Spinal cord (tissue), 10 donors: ENCODE measurements at places on chromosomes 13 and 19.
A peak's percentile ranks its signal among the peaks of the same experiment; 100 is the strongest.

DNA sequence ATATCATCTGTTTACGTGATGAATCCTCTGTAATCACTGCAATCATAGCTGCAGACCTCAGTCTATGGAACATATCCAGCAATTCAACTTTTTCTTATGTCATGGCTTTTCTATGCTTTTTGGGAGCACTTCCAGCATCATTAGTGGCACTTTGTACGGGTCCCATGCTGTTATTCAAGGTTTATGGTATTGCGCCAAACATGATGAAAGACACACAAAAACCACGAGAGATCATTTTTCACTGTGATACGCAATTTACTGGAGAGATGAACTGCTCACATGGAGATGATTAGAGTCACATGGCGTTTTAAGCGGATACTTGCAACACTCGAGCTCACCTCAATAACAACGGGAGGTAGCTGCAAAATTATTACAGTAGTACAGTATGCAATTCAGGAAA lies 2101.7 kb upstream of the PCDH20 start:
- peak; percentile 5 for DNase-seq

DNA sequence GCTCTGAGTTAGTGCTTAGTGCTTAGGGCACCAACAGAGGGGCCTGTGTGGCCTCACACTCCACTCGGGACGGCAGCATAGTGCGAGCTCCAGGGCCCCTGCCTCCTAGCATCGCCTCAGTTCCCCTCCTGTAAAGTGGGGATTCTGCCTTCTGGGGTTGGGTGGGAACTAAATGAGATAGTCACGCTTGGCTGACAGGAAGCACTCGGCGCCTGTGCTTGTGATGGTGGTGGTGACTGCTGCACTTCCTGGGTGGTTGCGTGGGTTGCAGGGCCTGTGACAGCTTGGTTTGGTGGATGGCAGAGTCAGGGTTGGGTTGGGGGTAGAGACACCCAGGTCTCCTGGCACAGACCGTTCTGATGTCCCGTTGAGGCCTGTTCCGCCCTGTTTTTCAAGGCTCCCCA lies 7.7 kb downstream of the PLEKHF1 start:
- DNase-seq, result no peak

DNA sequence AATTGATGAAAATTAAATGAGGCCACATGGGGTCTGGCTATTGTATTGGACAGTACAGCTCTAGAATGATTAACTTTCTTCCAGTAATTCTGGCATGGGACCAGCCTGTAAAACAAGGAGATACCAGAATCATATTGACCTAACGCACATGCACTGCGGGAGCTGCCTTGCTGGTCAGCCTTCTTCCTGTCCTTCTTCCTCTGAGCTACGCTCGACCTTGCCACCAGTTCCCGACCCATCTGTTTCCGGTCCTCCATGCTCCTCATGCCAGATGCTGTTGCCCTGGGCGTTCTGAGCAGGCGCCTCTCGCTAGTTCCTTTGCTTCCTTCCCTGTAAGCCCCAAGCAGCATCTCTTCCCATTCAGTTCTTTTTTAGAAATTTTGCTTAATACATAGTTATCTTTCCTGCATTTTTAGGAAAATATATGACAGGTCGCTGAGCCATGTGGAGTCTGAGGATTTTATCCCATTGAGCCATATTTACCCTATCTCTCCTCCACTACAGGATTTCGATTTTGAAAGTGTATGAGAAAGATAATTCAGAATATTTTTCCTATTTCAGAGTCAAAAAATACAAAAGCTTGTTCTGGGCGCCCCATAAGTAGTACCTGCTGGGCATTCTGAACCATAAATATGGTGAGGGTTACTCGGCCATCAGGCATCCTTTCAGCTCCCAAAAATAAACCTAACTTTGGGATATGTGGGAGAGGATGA lies 38.6 kb downstream of the TNFRSF19 start:
- peak; percentile 54 for DNase-seq

- DNase-seq, result no peak
These were observed 441 bp upstream of the ZNF559 start for GRCh38 chr19:9323557-9323918.

GRCh38 chr19:10747271-10747670 lies 29.4 kb downstream of the DNM2 start:
- no peak for DNase-seq

- no peak for DNase-seq
These were observed 23.6 kb downstream of the SOHLH2 start for GRCh38 chr13:36190771-36191170.

- DNase-seq, result no peak
These were observed 19.2 kb downstream of the ATCAY start for GRCh38 chr19:3899531-3900294.

GRCh38 chr13:43661161-43661830 lies 125.5 kb downstream of the ENOX1 start:
- no peak for DNase-seq

GRCh38 chr19:31408460-31409124 lies 59.4 kb upstream of the TSHZ3 start:
- DNase-seq, result no peak

DNA sequence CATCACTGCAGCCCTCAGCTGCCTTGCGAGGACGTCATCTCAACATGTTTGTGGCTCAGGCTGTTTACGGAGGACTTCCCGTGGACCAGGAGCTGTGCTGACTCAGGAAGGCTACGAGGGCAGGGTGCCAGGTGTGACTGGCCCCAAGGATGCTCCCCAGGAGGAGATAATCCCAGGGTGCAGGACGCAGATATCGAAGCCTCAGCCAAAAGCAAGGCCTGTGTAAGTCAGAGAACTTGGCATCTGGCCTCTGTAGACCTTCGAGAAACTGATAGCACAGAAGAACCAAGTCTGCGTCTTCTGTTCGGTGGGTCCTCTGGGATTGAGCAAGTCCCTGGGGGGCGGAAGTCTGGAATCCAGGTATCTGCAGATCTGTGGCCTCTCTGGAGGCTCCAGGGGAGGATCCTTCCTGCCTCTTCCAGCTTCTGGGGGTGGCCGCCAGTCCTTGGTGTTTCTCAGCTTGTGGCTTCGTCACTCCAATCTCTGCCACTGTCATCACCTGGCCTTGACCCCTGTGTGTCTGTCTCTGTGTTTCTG lies 2.6 kb upstream of the DOHH start:
- DNase-seq, result no peak

DNA sequence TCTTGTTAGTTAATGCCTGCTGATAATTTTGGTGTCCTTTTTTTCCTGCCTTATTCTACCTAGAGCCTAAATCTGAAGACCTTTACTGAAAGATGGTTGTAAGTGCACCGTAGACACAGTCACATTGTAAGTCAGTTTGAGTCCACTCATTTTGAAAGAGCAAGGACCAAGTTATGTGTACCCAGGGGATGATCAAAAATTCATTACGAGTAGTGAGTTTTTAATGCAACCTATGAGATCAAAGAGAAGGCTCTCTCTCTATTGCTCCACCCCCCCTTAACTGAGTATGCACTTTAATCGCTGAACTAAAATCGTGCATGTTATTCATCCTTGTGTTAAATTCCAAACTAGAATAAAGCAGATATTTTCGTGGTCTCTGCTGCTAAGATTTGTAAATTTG lies 1.8 kb downstream of the RAP2A start:
- DNase-seq, result peak; percentile 26

GRCh38 chr13:80297094-80297493 lies 43.8 kb downstream of the SPRY2 start:
- no peak for DNase-seq

GRCh38 chr13:67713571-67713970 lies 483.4 kb upstream of the PCDH9 start:
- DNase-seq, result no peak

DNA sequence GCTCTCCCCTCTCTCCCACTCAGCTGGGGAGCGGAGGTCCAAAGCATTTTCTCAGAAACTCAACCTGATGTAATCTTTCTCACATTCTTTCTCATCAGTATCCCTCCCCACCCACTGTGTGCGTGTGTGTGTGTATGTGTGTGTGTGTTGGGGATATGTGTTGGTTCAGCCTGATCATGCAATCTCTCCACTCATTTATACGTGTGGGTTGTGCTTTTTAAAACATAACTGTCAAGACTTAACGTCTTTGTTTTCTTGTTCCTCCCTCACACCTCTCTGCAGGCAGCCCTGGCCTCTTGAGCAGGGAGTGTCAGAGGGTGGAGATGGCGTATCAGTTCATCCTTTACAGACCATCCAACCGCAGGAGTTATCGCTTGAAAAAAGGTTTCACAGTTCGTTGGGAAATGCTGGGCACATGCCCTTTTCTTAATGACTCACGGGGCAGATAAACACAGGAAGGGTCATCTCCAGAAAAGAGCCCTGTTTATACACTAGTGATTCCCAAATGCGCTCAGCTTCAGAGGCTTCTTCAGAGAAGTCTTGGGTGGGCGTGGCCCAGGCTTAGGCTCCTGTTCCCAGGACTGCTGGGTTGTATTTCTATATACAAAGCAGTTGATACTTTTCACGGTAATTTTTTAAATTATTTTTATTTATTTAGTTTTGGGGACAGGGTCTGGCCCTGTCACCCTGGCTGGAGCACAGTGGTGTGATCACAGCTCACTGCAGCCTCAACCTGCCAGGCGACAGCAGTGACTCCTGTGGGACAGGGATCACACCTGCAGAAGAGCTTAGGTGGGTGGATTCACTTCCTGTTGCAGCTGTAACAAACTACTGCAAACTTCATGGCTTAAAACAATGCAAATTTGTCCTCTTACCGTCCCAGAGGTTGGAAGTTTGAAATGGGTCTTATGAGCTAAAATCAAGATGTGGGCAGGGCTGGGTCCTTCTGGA lies 60.3 kb downstream of the CCDC70 start:
- DNase-seq, result no peak

GRCh38 chr13:38763446-38764381 lies 76.8 kb downstream of the FREM2 start:
- peak; percentile 39 for DNase-seq

DNA sequence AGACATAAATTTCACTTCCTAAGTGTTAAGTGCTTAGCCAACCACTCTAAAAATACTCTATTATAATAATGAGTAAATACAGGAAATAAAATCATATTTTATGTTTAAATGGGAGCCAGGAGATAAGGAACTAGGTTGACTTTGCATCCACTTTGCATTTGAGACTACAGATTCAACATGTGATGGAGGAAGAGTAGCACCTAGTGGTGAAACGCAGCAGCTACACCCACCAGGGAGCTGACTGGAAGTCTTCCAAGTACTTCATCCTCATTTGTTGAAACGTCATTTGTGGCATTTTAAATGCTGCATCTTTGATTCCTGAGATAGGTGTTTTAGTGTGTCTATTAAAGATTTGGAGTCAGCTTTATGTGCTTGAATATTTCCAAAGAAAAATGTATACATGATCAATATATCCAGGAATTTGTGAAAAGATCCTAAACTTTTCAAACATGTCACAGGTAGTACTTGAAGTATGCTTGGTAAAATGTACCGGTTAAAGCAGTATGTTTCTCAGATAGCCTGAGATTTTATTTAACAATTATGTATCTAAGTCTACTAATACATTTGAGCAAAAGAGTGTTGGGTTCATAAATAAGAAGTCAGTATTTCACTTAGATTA lies 17.4 kb upstream of the KCTD12 start:
- DNase-seq, result peak; percentile 52

DNA sequence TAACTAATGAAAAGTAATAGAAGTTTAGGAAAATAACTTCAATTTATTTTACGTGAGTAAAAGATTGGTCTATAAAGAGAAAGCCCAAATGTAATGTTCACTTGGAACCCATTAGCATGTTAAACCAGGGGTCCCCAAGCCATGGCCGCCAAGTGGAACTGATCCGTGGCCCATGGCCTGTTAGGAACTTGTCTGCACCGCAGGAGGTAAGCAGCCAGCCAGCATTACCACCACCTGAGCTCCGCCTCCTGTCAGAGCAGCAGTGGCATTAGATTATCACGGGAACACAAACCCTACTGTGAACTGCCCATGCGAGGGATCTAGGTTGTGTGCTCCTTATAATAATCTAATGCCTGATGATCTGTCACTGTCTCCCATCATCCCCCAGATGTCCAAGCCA lies 818.7 kb upstream of the GPC6 start:
- no peak for DNase-seq

DNA sequence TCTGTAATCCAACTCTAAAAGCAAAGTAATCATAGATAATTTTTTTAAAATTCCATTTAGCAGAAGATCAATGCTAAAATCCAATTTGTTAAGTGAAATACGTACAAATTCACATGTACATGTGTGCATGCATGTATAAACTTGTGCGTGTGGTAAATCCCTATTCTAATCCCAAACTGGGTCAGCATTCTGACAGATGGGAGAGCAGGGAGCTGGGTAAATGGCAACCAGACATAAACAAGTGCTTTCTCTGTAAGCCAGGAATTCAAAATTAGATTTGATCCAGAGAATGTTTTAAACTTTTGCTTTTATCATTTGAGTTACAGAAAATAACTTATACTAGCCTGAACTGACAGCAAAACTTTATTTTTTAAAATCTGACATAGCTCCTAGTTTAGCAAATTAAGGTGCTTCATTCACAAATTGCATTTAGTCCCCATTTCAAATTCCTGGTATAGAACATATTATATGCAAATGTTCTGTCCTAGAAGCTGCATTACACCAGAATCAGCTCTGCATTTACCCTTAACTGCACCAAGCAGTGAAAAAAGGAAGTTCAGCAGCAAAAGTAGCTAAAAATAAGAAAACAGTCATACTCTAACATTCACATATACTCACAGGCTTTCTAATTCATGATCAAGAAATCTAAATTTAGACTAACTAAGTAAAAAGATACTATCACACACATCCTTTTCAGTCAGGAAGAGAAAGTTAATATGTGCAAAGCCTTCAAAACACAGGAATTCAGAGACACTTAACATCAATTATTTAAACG lies 32.6 kb downstream of the UBL3 start:
- DNase-seq, result no peak

DNA sequence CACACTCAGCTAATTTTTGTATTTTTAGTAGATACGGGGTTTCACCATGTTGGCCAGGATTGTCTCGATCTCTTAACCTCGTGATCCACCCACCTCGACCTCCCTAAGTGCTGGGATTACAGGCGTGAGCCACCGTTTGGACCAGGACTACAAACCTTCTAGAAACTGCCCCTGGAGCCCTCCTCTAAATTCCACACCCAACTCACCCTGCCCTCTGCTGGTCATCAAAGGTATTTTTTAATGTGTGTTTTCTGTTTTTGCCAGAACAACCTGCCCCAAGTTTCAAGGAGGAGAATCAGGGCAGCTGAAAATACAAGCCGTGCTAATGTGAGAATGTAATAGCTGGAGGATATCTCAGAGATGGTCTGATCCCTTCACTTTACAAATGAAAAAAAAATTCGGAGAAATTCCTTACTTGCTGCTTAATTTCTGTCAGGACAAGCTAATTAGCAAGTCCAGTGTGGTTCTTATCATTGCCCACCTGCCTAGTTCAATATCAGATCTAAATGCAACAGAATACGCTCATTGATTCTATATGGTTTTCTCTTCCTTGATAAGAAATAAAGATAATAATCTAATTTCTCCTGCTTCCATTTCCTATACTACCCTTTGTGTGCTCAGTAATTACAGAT lies 4.1 kb downstream of the ATP8A2 start:
- DNase-seq, result no peak

- no peak for DNase-seq
These were observed 32.6 kb downstream of the RUBCNL start for GRCh38 chr13:46354156-46355087.

DNA sequence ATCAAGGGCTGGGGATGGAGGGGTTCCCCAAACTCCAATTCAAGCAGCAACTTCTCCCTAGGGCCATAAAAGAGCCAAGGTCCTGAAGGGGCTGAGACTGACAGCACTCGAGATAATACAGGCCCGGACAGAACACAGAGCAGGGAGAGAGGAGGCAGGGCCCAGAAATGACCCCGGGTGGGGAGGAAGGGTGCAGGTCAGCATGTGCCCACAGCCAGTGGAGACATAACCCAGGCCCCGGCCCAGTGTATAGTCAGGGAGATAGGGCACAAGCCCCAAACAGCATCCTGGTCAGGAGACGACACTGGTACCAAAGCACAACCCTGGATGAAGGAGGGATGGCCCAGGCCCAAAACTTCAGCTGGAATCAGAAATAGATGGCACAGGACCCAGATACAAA lies 28.6 kb upstream of the ATP1A3 start:
- no peak for DNase-seq
